ENCODE measurements at places on chromosomes 2 and 18.
A peak's percentile ranks its signal among the peaks of the same experiment; 100 is the strongest.

DNA sequence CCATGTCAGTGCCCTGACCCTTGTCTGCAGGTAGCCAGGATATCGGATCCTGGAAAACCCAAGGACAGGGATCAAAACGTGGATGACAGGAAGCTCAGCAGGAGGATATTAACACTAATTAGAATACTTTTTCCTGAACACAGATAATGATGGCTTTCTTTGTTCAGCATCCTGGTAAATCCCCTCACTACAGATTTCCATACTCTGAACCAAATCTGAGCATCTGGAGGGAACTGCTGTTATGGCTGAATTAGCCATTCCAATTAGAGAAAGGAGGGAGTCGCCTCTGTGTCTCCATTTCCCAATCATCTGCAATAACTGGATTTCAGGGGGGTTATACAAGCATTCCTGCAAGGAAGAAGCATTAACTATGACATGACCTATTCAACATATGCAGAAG is 24.4 kb downstream of the CXCR4 start:
- DNase-seq = no peak

DNA sequence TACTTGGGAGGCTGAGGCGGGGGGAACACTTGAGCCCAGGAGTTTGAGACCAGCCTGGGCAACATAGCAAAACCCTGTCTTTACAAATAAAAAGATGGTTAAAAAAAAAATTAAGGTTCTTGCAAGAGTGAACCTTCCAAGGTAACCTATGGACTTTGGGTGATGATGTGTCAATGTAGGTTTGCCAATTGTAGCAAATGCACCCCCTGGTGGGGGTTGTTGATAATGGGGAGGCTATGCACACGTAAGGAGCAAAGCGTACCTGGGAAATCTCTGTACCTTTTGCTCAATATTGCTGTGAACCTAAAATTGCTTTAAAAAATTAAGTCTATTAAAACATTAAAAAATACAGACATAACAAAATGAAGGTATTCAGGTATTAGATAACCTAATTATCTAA is 70.4 kb downstream of the CWC22 start:
- peak; percentile 4 for DNase-seq

GRCh38 chr2:125167152-125167551 is 1142.1 kb downstream of the CNTNAP5 start:
- DNase-seq = peak; percentile 34

GRCh38 chr2:218558986-218559385 is 9.2 kb downstream of the USP37 start:
- DNase-seq = no peak

- no peak for DNase-seq
These were observed 285.4 kb downstream of the LPIN1 start for GRCh38 chr2:12031866-12032265.

GRCh38 chr2:154709215-154709614 is 10.7 kb downstream of the KCNJ3 start:
- DNase-seq = no peak

GRCh38 chr2:157218911-157219310 is 38.6 kb upstream of the GALNT5 start:
- no peak for DNase-seq

- DNase-seq = peak; percentile 53
These were observed 220.1 kb downstream of the IRS1 start for GRCh38 chr2:226579519-226579918.

- DNase-seq = no peak
These were observed 61.9 kb downstream of the LHCGR start for GRCh38 chr2:48693645-48694044.

DNA sequence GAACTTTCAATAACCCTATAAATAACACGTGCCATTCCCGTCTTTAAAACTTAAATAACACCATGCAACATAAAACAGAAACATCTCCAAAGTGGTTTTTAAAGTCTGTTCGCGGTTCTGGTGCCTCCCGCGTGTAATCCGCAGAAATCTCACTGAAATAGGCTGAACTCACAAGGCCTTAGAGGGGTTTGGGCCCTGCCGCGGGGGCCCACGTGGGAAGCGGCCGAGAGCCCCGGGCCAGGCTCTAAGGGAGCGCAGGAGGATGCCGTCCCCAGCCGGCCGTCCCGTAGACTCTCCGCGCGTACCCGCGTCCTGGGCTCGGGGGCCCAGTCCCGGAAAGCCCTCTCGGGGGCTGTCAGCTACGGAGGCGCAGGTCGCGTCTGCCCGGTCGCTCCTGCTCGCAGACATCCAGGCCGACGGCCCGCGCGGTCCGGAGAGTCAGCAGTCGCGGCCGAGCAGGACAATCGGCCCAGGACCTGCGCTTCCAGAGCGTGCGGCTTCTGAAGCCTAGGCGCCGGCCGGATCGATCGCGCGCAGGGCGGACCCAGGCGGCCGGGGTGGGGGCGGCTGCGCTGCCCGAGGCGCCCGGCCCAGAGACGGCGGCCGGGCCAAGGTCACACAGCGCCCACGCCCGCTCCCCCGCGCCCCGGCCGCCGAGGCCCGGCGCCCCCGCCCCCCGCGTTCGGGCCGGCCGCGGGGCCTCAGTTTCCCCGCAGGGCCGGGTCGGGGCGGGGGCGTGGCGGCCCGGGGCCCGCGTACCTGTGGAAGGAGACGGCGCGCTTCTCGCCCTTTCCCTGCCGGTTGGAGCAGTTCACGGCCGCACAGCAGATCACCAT is 558 bp downstream of the THAP4 start:
- peak; percentile 22 for DNase-seq

- DNase-seq = no peak
These were observed 889.1 kb upstream of the ZEB2 start for GRCh38 chr2:145408980-145409379.

DNA sequence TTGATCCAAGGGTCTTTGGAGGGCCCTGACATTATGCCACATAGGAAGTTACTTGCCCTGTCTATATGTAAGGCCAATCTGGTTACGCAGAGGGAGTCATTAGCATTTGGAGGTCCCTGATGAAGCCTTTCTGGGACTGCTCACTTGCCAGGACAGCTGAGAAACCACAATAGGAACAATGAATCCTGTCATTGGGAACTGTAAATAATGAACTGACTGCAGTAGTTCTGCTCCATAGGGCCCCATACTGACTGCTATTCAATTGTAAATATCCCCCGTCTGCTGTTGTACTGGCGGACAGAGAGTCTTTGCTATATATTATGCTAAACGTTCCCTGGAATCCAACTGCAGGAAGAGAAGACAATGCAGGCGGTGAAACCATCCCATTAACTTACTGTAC is 149.4 kb upstream of the DCC start:
- DNase-seq = no peak

GRCh38 chr2:98710734-98711133 is 20.2 kb downstream of the MGAT4A start:
- DNase-seq = no peak

DNA sequence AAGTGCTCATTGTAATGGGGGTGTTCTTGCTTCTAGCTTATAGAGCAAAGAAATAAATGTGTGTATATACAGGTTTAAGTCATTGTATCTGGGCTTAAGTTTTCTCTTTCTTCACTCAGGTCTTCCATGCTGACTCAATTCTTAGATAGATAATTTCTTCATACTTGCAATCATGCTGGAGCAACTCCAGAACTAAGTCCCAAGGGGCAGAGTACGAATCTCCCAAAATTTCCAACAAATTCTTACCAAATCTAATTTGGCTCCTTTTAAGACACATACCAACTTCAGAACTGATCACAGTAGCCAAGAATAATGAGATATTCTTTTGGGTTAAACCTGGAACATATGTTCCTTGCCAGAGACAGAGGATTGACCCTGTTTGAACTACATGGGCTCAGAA is 4.3 kb upstream of the SPAG16 start:
- DNase-seq = peak; percentile 50

All from fibroblast of skin of scalp (primary cell).